NCI-H1092 (cell line): ENCODE measurements at places on chromosomes 11 and 22.

DNA sequence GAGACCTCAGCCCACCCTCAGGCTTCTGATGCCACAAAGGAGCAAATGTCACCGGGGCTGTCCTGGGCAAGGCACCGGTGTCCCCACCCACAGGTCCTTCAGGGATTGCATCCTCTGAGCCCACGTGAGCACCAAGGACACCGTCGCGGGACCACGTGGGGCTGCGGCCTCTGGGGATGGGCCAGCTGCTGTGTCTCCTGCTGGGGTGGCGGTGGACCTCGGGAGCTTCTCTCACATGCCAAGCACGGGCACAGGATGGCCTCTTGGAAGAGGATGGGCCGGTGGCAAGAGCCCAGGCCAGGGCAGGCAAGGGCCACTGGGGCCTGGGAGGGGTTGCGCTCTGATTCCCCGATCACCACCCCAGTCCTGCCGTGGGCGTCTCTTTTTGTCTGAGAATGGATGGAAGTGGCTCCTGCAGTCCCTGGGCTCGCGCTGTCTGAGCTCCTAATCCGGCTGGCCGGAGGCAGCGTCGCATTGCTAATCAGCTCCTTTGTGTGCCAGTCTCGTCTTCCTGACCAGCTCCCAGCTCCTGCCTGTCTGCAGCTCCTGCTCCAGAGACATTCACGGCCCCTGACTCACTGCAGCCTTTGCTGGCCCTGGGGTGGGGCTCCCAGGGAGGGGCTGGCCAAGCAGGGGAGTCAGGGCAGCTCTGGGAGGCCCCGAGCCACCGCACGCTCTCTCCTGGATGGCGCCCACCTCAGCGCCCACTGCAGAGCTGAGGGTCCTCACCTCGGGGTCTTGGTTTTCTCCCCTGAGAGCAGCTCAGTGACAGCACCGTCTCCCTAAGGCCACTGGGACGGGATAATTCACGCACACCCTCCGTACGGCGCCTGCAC lies 146.7 kb downstream of the CTTN start:
- DNase-seq, result no peak

GRCh38 chr11:59158206-59159068 lies 13.5 kb upstream of the DTX4 start:
- DNase-seq, result peak; percentile 42

- no peak for DNase-seq
Observed at GRCh38 chr11:117538263-117539135, 210.8 kb downstream of the CEP164 start.

DNA sequence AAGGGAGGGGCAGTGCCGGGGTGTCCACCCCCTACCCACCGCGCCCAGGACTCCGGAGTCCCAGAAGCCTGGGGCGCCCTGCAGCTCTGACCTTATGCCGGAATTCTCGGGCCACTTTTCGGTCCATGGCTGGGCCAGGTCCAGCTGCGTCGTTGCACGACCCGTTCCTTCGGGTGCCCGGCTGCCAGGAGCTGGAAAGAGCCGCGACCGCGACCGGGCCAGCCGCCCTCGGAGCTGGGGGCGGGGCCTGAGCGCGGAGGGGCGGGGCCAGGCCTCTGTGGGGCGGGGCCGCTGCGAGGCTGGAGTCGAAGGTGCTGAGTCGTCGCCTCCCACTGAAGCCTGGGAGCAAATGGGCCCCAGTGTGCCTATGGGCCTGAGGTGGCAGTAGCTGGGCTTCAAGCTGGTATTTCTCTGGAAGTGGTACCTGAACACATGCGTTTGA lies at the start of gene USH1C:
USH1C (minus strand) TSS at position 236 of the 442 bp plus-strand sequence; CDS start at position 127, 109 bp downstream.
- no peak for DNase-seq
